Cardiac muscle cell (in vitro differentiated cells and primary cell): ENCODE measurements at places on chromosomes 6 and 20. TPM values are rescaled to one million over a fixed set of nuclear protein-coding genes. Genes with fewer than 3 reads are reported as not detected.

CDS2 gene
- 27.0 and 31.9 TPM in 2 replicates for polyA plus RNA-seq

TCF21 gene
- 1.8 and 4.0 TPM in 2 replicates for polyA plus RNA-seq

SIRPB2 gene
- not detected in 2 replicates for polyA plus RNA-seq

B4GALT5 gene
- 11.5 and 18.0 TPM in 2 replicates for polyA plus RNA-seq

SGK2 gene
- 1.1 TPM in 1 of 2 replicates, not detected in the other for polyA plus RNA-seq

TRIM10 gene
- not detected in 2 replicates for polyA plus RNA-seq

DNA sequence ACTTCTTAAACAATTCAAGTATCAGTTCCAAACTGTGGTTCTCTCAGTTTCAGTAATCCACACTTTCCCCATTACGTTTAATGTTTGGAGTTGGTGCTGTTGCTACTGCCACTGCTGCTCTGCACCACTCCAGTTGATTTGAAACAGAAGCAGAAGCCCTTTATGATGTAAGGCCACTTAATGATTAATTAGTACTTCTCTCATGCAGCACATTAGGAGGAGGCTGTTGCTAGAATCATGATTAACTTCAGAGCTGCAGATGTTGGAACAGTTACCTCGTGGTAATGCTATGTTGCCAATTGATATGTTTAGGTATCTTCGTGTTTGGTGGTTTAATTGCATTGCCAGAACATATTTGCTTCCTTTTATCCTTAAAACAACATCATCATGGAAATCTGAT lies 986.2 kb upstream of the CITED2 start:
- no peak for DNase-seq

DNA sequence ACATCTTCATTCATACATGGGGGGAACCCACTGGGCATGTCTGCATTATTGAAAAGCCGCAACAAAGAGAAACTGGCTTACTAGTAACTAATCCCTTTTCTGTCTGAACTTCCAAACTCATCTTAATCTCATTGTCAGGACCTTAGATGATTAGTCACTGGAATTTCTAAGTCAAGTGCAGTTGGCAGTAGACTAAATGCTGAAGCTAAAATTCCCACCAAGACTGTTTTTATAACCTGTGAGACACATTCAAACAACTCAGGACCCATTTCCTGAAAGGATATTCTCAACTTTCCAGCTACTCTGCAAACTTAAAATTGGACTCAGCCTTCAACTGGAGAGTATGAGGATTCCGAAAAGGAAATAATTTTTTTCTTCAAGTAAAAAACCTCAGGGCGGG lies 94.8 kb upstream of the SCAF8 start:
- DNase-seq: no peak

GRCh38 chr6:57283911-57284455 lies 33.4 kb upstream of the PRIM2 start:
- DNase-seq: no peak

DNA sequence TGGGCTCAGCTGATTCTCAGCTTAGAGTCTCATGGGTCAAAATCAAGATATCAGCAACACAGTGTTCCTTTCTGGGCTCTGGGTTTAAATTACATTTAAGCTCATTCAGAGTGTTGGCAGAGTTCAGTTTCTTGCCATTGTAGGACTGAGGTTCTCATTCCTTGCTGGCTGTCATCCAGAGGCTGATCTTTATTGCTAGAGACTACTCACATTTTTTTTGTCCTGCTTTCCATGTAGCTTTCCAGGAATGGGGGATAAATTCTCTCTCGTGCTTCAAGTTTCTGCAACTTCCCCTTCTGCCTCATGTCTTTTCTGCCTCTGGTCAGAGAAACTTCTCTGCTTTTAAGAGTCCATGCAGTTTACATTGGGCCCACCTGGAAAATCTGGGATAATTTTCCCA lies 86.9 kb downstream of the RFX6 start:
- no peak for DNase-seq

- DNase-seq: no peak
Measured at GRCh38 chr6:134772671-134773360, 177.1 kb downstream of the ALDH8A1 start.

GRCh38 chr20:60144974-60145527 lies 186.8 kb downstream of the CDH26 start:
- no peak for DNase-seq

- no peak for DNase-seq
Measured at GRCh38 chr20:19098806-19099578, 113.5 kb upstream of the SLC24A3 start.

- no peak for DNase-seq
Measured at GRCh38 chr20:62289898-62290297, 12.9 kb upstream of the ADRM1 start.

DNA sequence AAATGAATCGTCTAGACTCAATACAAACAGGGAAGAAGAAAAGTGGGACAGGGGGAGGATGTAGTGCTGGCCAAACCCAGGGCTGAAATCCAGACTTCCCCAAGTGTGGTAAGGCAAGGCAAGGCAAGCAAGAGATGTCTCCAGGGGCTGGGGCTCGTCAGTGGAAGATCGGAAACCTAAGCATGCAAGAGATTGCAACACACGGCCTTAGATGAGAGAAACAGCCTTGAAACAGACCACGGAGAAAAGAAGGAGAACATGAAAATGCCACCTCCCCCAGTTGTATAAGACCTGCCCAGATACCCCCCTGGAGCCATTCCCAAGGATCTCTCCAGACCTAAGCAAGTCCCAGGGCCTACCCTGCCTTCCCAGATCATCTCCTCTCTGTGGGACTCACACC lies 20.0 kb downstream of the VEGFA start:
- DNase-seq: peak; percentile 93

GRCh38 chr20:48983423-48984400 lies 62.2 kb downstream of the ARFGEF2 start:
- no peak for DNase-seq

DNA sequence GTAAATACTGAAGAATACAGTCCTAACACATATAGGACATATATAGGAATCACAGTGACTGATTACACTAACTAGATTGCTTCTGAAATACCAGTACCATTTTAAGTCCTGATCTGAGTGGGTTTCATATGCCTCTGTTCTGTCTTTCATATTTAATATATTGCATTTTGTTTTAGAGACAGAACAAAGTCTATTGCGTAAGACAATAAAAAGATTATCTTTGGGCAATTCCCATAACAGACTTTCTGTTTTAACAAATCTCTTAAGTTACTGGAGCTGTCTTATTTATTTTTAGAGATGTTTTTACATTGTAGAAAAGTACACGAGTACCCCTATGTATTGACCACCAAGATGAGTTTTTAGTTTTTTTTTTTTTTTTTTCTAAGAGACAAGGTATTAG lies 29.6 kb downstream of the ANKRD6 start:
- DNase-seq: no peak

DNA sequence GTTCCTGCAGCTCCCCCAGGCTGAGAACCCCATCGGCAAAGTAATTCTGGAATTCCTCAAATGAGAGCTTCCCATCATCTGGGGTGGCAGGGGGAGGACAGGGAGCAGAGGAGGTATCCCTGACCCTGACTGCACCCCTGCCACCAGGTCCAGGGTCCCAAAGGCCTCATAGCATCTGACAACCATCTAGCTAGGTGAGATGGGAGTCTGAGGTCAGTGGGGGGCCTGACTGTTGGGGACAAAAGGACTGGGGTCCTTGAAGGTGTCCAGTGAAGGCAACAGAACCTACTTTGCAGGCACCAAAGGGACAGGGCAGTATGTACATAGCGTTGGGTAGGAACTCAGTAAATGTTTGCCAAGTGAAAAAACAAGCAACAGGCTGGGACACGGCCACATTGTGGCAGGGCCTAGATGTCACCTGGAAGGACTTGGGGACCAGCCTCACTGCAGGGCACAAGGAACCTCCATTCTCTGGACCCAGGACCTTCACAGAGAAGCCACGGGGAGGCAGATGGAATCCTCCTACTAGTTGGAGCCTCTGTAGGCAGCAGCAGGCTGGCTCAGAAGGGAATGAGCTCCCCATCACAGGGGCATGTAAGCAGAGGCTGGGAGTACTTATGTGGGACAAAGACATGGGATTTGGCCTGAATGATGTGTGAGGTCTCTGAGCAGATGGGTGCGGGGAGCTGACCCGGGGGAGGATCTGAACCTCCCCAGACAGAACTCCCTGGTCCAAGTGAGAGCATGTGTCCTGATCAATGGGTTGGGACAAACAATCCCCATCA lies 3.3 kb downstream of the NECAB3 start:
- DNase-seq: no peak

DNA sequence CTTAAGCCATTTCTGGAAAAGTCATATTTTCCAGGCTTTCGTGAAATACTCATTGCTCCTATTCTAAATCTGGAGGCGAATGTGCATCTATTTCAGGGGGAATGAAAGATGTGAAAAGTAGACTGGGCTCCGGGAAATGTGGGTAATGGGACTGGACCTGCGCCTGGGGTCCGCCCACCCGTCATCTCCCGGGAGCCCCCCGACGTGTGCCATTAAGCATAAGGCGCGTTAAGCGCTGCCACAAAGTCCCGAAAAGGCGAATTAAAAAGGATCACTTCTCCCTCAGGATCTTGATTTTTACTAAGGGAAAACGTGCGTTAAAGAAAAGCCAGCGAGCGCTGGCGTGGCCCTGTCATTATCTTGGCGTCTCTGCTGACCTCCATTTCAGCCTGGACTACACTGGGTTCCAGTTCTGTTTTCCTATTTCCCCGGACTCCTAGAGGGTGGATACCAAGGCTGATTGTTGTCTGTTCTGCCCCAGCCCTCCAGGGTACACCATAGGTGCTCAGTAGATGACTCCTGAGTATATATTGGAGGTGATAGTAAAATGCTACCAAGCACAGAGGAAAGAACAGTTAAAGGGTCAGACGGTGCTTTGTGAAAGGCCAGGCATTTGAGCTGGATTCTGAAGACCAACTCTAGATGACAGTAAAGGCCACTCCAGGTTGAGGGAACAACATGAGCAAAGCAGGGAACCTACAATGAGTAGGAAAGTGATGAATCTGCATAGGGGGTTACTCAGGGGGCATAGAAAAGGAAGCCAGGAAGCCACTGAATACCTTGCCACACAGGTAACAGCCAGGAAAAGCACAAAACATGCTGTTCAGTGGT lies 89.2 kb upstream of the ARID1B start:
- DNase-seq: no peak

DNA sequence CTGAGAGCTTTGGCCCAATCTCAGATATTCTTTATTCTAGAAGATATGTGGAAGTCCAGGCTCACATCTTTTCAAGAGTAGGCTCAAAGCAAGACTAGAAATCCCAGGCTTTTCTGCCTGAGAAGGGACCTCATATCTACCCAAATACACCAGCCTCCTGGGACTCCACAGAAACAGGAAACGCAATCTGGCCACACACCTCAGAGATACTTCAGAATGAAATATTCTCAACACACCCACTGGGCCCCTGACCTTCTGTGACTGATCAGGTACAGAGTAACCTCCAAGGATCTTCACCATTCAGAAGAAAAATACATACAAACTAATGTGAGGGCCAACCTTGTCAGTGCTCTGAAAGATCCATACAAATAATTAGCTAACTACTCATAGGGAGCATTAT lies 183.2 kb downstream of the HIVEP2 start:
- DNase-seq: no peak

GRCh38 chr6:92623431-92623830 lies 795.9 kb downstream of the EPHA7 start:
- no peak for DNase-seq

- DNase-seq: no peak
Measured at GRCh38 chr6:23335894-23336293, 766.5 kb downstream of the HDGFL1 start.

- no peak for DNase-seq
Measured at GRCh38 chr6:53335224-53335994, 13.3 kb downstream of the ELOVL5 start.

GRCh38 chr6:99002831-99003230 lies 55.1 kb upstream of the FBXL4 start:
- peak; percentile 6 for DNase-seq

DNA sequence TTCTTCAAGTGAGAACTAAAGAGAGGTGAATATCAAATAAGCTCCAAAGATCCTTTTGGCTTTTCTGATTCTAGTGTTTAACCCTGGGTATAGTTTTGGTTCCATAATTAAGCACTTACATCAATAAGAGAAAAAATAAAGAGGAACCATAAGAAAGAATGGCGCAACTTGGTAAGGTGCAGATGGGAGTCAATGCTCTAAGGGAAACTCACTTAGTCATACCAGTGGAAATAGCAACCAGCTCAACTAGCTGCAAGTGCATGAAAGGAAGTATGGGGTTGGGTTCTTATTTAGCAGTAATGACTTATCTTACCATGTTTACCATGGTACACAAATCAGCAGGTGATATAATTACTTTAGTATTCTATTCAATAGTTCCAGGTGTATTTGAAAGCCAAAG lies 296.5 kb upstream of the RUNX2 start:
- no peak for DNase-seq

DNA sequence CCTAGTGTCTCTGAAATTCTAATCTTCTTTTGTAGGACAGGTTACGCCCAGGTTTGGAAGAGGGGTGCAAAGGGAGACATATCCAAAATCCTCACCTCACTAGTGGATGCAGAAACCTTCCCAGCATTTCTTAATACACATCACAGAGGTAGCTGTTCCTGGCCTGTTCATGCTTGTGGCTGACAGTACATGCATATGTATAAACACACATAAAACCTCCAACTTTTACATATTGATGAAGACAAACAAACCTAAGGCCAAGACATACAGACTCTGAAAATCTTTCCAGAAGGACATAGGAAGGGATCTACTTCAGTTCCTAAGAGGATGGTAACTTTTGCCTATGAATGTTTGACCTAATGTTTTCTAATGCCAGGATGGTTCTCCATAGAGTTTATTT lies 872.1 kb upstream of the FLRT3 start:
- no peak for DNase-seq

DNA sequence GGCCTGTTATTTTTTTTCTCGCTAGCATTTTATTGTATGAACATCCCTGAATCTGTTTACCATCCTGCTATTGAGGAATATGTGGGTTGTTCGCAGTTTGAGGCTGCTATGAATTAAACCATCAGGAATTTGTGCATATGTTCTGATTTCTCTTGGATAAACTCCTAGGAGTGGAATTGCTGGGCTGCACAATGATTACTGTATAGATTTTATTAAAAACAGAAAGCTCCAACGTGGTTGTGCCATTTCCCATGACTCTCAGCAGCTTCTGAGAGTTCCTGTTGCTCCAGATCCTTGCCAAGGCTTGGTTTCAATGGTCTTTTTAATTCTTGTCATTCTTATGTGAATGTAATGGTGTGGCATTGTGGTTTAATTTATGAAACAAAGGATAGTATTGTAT lies 75.1 kb downstream of the EDN3 start:
- no peak for DNase-seq

- no peak for DNase-seq
Measured at GRCh38 chr6:134240665-134241431, 77.1 kb downstream of the SGK1 start.

- DNase-seq: peak; percentile 84
Measured at GRCh38 chr6:158703837-158704822, 54.3 kb downstream of the SYTL3 start.

DNA sequence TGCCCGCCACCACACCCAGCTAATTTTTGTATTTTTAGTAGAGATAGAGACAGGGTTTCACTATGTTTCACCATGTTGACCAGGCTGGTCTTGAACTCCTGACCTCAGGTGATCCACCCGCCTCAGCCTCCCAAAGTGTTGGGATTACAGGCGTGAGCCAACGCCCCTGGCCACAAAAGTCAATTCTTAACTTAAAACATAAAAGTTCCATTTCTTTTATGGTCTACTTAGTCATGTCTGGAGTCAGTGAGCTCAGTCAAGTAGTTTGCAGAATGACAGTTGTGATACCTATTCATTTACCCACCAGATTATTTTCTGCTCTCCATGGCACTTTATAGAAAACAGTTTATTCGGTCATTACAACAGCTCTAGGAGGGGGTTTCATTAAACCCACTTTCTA lies 103.1 kb upstream of the ESR1 start:
- DNase-seq: no peak
